ENCODE measurements at places on chromosomes 6 and 20.

GRCh38 chr6:145151624-145152023, 583.7 kb downstream of the EPM2A start:
- no peak for DNase-seq

- DNase-seq, result no peak
These were observed 20.9 kb downstream of the TTI1 start for GRCh38 chr20:38012332-38012731.

DNA sequence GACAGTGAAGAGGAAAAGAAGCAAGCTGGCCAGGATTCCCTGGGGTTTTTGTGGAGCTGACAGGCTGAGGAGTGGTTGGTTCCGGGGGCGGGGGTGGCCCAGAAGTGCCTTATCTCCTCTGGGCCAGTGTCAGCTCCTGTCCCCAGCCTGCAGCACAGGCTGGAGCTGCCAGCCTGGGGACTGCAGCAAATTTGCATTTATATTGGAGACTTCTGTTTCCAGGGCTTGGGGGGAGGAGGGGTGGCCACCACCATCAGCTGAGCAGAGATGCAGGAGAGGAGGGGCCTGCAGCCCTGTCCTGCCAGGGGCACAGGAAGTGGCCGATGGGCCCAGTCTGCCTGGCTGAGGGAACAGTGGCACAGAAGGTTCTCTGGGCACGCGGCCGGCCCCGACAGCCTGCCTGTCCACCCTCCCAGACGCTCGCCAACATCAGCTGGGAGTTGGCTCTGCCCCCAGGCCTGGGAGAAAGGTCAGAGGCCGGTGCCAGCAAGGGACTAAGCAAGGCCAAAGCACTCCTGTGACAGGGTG, 24.3 kb upstream of the SCRT2 start:
- no peak for DNase-seq

DNA sequence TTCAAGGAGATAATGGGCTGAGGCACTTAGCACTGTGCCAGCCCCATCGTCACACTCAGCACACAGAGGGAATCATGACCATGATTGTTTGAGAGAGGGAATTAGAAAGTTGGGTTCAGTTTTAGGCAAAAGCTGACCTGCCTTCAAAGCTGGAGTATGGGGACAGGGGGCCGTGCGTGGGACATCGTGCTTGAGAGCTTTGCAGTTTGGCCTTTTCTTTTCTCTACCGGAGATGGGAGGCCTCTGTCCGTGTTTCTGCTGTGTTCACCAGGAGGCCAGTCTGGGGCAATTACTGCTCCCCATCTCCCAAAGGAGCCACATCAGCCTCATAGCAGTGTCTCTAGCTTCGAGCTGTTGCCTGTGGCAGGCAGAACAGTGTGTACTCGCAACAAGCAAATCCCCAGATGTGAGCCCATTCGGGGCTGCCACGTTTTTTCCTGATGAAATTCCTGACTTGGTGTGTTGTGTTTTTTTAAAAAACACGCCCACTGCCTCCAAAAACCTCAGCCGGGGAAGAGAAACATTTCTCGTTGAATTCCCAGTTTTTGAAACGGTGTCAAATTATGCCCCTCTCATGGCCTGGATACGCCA, 20.2 kb downstream of the EYA2 start:
- peak; percentile 44 for DNase-seq

DNA sequence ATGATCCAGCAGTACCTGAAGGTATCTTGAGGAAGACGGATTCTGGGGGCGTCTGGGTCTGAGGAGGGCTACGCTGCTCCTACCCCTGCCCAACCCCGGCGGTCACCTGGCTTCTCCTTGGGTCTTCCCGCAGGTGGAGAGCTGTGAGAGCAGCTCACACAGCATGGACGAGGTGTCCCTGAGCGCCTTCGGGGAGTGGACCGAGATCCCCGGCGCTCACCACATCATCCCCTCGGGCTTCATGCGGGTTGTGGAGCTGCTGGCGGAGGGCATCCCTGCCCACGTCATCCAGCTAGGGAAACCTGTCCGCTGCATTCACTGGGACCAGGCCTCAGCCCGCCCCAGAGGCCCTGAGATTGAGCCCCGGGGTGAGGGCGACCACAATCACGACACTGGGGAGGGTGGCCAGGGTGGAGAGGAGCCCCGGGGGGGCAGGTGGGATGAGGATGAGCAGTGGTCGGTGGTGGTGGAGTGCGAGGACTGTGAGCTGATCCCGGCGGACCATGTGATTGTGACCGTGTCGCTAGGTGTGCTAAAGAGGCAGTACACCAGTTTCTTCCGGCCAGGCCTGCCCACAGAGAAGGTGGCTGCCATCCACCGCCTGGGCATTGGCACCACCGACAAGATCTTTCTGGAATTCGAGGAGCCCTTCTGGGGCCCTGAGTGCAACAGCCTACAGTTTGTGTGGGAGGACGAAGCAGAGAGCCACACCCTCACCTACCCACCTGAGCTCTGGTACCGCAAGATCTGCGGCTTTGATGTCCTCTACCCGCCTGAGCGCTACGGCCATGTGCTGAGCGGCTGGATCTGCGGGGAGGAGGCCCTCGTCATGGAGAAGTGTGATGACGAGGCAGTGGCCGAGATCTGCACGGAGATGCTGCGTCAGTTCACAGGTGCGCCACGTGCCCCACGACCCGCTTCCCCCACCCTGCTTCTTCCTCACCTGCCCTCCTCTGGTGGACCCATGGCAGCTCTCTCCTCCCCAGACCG, 166.9 kb upstream of the RNF24 start:
- no peak for DNase-seq

- no peak for DNase-seq
These were observed 59.4 kb downstream of the TRMT6 start for GRCh38 chr20:5890773-5891441.

DNA sequence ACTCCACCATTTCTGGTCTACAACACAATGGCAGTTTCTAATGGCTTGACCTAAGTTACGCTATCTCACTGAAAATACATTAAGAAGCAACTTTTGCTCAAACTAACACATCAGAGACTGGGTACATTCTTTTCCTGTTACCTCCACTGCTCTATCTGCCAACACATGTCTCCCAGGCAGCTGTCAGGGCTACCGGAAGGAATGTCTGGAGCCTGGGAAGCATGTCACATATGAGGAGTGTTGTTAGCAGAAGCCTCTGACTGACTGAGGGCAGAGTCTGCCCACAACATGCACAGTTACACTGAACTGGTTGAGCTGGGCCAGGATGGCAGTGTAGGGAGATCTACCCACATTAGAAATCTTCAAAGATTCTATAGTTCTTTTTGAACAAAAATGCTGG, 264.5 kb downstream of the KIF16B start:
- DNase-seq, result no peak

GRCh38 chr20:52209154-52209571, 17.6 kb upstream of the ZFP64 start:
- no peak for DNase-seq

DNA sequence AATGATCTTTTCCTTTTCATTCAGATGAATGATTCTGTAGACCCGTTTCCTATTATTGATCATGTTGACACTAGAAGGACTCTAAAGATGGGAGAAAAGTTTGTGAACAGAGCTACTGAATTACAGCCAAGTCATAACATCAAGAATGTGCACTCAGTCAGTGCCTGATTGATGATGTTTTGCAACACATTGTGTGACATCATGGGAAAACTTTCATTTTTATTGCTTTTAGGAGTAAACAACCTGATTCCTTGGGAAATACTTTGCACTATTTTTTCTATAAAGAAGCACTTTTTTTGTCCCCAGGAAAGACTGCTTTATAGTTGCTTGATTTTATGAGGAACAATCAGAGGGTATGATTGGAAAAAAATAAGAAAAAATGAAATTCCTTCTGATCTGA, 383.8 kb upstream of the JAG1 start:
- DNase-seq, result no peak

DNA sequence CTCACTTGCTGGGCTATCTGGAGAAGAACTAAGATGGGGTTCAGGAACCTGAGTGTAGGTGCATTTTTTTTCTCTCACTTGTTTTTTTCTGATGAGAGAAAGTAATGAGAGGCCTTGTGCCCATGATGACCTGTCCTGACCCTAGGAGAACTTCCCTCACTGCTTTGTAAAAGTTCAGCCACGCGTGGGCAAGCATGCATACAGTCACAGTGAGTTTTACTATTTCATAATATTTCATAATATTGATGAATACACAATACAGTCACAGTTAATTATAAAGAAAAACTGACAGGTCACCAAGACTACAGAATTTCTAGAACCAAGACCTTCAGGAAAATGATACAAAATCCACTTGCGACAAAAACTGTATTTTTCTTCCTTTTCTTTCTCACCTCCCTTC, 111.8 kb downstream of the MAP7 start:
- DNase-seq, result no peak

DNA sequence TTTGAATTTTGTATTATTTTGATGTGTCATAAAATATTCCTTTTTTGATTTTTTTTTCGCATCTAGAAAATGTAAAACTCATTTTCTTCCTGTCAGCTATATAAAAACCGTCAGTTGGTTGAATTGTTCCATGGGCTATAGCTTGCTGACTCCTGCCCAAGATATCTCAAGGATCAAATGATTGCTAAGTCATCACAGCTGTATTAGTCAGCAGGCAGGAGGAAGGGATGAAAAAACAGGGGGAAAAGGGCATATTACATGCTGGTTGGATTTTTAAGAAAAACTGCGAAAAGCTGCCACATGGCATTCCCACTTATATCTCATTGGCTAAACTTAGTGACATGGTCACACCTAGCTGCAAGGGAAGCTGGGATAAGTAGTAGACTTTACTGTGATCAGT, 569.9 kb downstream of the BCKDHB start:
- no peak for DNase-seq

GRCh38 chr6:133774356-133774755, 114.6 kb upstream of the TCF21 start:
- DNase-seq, result no peak

GRCh38 chr6:87702589-87702945, 534 bp upstream of the AKIRIN2 start:
- DNase-seq, result no peak

GRCh38 chr6:129628101-129628815, 81.7 kb downstream of the ARHGAP18 start:
- DNase-seq, result no peak

DNA sequence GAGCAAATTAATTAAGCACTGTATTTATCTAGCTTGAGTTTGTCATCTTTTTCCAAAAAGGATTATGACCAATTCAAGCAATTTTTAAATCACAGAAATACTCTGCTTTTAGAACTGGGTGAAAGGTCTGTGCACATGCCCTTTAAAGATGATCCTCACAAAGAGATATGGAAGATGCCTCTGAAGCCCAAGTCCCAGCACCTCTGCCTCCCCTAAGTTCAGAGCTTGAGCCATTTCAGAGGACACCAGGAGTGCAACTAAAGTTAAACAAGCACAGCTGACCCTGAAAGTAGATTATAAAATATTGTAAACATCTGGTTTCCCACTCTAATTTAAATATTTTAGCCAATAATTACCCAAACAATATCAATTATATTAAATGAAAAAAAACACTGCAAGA, 139.5 kb upstream of the BEND6 start:
- no peak for DNase-seq

- peak; percentile 24 for DNase-seq
These were observed 48.6 kb downstream of the TPD52L1 start for GRCh38 chr6:125201961-125202729.

DNA sequence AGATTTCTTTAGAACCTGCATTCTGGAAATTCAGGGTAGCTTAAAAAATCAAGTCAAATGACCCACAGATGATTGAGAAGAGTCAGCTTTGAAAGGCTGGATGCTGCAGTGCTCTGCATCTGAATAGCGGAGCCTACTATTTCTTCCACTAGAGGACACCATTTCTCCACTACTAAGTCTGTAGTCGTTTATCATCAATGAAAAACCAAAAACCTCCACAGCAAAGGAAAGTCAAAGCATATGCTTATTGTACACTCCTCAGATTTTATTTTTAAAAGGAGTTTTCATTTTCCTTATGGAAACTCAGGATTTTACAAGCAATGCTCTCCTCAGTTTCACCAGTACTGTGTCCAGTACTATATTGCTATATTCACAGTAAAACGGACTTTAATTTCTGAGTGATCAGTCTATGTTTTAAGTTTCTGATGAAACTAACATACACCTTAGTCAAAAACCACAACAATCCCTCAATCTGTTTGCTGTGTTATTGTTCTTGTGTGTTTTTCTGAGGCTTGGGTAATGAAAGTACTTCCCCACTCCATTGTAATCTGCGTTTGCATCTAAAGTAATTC, 50.5 kb upstream of the ENPP5 start:
- peak; percentile 83 for DNase-seq

DNA sequence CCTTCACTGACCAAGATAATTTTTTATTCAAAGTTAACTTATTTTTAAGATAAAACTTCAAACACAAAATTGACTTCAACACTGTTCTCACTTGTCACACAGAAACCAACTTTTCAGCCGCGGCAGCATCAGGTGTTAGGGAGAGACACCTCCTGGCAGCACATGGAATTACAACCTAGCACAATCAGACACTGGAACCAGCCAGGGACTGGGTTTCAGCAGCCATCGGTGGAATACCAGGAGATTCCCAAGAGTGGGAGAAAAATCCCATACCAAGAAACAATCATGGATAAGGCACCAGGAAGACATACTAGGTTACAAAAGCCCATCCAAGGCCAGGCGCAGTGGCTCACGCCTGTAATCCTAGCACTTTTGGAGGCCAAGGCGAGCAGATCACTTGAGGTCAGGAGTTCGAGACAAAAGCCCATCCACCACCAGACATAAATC, 70.0 kb downstream of the SNX5 start:
- DNase-seq, result peak; percentile 83

DNA sequence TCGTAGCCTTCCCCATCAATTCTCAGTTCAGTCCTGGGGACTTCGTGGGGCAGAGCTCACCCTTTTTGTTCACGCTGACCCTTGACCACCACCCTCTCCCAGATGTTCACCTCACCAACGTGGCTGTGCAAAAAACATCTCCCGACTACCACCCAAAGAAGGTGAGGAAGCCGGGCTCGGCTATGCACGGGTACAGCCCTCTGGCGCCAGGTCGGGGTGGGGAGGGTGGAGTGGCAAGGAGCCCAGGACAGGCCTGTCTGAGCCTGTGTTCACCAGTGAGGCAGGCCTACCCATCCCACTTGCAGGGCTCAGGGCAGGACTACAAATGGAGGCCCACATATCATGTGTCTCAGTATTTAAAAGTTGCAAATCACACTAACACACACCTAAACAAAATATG, 18.1 kb downstream of the PDRG1 start:
- DNase-seq, result no peak

- DNase-seq, result no peak
These were observed 34.1 kb downstream of the EZR start for GRCh38 chr6:158785036-158785435.

- no peak for DNase-seq
These were observed 30.6 kb downstream of the ROS1 start for GRCh38 chr6:117395164-117395563.
